ENCODE measurements at places on chromosomes 1 and 21.

- no peak for DNase-seq
These were observed 656 bp downstream of the SH2D2A start for GRCh38 chr1:156815961-156816422.

DNA sequence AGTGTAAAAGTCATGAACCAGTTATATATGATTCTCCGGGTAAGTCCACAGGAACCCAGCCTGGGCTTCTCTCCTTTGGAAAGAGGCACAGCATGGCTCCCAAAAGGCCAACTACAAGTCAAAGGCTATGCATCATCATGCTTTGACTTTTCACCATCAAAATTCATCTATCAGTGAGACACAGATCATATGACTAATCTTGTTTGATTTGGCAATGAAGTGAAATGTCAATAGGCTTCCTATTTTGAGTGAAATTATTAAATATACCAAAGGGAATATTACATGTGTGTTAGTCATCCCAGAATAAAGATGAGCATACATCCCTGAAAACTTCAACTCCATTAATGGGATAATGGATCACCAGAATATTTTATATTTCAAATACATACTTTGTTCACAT lies 83.5 kb upstream of the ADGRL2 start:
- DNase-seq: no peak

DNA sequence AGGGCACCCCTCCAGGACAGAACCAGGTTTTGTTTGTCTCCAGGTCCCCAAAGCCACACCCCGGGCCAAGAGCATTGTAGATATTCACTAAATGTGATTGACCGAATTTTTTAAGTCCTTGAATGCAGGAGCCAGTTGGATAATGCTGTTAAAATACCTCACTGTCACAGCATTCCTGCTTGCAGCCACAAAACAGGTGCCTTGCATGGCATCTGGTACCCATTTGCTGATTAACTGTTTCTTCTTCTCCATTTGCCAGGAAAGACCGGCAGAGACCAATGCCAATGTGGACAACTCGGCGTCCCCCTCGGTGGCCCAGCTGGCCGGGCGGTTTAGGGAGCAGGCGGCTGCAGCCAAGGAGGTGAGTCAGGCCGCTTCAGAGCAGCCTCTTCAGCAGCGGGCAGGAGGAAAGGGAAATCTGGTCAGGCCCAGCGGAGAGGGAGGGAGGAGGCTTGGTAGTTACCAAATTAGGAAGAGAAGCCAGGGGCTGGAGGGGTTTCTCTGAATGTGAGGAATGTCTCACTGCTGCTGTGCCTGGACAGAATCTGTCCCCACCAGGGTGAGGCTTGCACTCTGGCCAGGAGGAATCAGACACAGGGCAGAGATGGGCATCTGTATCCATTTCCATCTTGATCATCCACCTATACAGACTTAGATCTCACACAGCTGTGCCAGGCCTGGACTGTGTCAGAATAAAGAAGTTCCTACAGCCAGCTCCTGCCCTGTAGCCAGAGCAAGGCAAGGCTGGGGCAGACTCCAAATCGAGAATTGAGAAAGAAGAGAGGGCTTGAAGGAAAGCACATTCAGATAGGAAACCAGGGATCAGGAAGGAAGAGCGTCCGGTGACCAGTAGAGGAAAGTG lies 37.9 kb upstream of the MPZL1 start:
- no peak for DNase-seq

GRCh38 chr1:11649624-11650330 lies 4.5 kb downstream of the FBXO2 start:
- DNase-seq: no peak

DNA sequence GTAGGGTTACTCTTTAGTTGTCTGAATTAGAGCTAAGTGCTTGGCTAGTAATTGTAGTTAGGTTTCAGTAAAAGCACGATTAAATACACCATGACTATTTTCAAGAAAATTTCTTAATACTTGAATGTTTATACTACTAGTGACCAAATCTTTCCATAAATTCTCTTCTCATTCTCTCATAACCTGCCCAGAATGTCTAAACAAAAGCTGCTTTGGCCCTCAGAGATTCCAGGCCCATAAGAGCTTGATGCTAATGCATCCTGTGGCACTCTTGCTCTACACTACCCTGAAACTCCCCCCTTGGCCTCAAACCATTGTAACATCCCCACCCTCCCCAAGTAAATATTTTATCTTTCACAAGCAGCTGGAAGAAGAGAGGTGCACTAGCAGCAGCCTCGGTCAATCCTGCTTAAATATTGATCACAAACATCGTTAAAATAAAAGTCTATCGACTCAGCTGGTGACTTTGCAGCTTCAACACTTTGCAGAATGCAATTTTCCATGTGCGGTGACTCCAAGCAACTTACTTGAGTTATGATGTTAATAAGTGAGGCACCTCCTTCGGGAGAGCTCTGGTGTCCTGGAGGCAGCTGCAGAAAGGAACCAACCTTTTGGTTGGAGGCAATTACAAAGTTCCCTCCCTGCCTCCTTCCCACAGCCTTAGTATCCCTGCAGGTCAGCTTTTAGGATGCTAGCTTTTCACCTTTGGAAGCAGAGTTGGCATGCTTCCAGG lies 315.6 kb upstream of the PLXNA2 start:
- no peak for DNase-seq

DNA sequence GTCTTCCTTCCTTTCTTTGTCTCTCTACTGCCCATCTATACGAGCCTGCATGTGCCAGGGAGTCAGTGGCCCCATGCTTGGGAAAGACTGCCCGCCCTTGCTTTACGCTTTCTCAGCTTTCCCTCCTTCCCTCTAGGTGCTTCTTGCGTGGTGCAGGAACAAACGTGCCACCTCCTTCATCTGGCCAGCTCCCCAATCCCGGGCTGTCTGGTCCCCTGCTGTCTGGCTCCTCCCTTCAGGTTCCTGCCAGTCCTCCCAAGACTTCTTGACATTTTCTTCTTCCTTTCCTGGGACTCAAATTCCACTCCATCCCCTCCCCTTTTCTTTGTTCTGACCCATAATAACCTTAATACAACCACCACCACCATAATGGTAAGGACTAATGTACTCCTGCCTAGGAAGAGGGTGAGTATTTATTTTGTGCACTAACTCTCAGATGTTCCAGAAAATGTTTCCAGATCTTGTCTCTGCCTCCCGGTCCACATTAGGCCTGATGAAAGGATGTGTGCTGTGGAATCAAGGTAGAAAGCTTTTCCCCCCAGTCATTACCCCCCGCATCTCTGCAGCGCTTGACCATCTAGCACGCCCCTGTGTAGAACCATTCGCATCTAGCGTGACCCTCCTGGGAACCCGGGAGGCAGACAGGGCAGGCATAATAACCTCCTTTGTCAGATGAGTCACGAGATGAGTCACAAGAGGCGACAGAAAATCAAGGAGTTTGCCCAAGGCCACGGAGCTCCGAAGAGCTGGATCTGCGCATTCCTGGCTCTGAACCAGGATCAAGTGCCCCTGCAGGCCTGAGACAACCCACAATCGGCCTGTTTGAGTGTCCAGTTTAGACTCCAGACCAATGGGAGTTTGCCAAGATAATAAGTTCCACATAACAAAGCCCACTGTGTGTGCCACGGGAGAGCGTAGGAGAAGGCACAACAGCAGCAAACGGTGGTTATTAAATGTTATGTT lies 60.1 kb upstream of the NEK2 start:
- no peak for DNase-seq

- DNase-seq: no peak
These were observed 482.6 kb downstream of the TTLL7 start for GRCh38 chr1:83516369-83516768.

DNA sequence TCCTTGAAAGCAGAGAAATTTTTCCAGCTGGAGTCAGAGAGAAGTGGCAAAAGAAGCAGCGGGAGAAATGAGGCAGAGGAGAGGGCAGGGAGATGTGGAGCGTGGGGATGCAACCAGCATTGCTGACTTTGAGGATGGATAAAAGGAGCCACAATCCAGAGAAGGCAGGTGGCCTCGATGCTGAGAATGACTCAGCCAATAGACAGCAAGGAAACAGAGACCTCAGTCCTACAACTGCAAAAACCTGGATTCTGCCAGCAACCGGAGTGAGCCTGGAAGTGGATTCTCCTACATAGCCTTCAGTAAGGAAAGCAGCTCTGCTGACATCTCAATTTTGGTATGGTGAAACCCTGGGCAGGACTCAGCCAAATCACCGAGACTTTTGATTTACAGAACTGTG lies 128.9 kb upstream of the ATP1B1 start:
- no peak for DNase-seq

GRCh38 chr1:234969581-234970400 lies 158.8 kb downstream of the TOMM20 start:
- DNase-seq: peak; percentile 89

DNA sequence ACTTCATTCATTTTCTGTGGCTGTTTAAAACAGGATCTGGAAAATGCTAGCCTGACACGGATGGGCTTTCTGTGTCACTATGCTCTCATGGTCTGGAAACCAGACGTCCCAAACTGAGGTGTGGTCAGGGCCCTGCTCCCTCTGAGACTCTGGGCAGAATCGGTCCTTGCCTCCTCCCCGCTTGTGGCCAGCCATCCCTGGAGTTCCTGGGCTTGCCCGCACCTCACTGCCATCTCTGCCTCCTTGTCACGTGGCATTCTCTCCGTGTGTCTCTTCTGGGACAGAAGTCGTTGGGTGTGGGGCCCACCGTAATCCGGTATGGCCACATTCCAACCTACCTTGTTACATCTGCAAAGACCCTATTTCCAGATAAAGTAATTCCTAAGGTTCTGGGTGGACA lies 10.1 kb upstream of the ACTRT2 start:
- DNase-seq: no peak

DNA sequence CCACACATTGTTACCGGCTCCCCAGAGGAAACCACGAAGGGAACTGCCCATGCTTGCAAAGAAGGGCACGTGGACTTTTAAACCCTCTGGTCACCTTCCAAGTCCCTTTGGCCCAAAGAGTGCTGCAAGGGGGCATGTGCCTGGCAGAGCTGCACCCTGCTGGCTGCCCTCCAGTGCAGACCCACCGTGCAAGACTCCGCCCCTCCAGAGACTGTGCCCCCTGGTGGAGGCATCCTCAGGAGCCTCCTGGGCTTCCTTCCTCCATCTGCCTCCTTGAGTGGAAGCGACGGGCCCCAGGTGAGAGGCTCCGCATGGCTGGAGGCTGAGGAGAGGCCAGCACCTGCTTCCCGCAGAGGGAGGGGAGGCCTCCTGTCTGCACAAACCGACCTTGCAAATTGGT lies 100.6 kb downstream of the CRYAA start:
- no peak for DNase-seq

GRCh38 chr21:33847588-33848248 lies 67.9 kb downstream of the ATP5PO start:
- DNase-seq: no peak

DNA sequence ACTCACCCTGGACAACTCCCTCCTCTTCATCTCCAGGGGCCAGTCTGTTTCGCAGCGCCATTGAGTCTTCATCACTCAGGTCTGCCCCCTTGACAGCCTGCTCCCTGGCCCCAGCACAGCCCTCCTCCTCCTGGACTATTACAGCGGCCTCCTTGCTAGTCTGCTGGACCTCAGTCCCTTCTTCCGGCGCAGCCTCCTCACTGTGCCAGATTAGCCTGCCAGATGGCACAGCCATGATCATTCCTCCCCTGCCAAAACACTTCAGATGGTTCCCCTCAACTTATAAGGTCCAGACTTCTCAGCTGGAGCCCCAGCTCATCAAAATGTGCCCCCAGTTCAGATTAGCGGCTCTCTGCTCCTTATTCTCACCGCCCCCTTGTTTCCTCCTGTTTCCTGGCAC lies 7.0 kb upstream of the CELSR2 start:
- no peak for DNase-seq

DNA sequence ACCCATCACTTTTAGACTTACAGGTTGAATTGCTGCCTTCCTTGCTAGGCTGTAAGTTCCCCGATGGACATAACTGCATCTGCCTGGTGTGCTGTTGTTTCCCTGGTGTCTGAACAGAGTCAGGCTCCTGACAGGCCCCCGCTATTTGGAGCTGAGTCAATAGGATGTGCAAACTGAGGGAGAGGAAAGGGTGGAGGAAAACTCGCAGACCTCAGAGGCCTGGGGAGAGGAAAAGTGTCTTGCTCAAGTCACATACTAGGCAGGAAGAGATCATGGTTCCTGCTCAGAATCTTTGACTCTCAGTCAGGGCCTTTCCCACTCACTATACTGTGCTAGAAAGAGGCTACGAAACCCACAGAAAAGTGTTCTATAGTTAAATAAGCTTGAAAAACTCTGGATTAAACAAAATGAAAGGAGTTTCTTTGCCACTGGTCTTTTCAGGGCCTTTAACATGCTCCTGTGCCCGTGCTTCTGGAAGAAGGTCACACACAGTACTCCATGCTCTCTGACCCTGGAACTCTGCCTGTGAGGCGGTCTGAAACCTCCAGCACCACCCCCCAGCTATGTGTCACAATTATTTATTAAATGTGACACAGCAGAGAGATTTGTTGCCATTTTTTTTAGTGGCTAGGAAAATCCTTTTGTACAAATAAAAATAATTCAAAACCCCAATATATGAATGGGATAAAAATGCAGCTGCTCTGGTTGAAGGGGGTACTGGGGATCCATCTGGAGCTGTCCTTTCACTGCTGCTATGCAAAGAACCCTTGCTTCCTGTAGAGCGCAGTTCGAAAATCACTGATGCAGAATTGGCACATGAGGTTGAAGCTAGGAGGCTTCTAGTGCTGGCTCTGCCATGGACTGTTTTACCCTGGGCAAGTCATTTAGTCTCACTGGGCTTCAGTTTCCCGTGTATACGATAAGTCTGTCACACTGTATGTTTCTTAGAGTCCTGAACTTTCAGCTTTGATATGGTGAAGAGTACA lies 20.1 kb upstream of the CDCP2 start:
- no peak for DNase-seq

DNA sequence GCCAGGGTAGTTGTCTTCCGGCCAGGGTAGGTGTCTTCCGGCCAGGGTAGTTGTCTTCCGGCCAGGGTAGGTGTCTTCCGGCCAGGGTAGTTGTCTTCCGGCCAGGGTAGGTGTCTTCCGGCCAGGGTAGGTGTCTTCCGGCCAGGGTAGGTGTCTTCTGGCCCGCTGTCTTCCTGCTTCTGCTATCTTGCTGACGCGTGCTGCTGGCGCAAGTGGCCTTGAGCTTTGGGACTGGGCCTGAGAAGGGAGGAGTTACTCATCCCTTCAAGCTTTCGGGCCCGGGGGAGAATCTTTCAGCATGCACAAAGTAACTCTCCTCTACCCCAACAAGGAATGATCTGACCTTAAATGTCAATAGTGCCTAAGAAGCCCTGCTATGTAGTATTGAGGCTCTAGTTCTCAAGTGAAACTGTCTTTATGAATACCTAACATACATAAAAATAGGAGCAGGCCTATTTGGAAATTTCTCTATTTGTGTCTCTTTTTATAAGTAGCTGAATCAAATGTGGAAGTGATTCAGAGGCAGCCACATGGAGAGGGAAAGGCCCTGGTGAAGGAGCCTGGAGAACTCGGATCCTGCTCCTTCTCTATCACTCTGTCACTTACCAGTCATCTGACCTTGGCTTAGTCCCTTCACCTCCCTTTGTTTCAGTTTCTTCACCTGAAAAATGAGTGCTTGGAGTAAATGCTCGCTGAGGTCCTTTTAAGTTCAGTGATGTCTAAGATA lies 65.6 kb downstream of the RGL1 start:
- DNase-seq: no peak
